ENCODE measurements at places on chromosomes 6 and 20.

DNA sequence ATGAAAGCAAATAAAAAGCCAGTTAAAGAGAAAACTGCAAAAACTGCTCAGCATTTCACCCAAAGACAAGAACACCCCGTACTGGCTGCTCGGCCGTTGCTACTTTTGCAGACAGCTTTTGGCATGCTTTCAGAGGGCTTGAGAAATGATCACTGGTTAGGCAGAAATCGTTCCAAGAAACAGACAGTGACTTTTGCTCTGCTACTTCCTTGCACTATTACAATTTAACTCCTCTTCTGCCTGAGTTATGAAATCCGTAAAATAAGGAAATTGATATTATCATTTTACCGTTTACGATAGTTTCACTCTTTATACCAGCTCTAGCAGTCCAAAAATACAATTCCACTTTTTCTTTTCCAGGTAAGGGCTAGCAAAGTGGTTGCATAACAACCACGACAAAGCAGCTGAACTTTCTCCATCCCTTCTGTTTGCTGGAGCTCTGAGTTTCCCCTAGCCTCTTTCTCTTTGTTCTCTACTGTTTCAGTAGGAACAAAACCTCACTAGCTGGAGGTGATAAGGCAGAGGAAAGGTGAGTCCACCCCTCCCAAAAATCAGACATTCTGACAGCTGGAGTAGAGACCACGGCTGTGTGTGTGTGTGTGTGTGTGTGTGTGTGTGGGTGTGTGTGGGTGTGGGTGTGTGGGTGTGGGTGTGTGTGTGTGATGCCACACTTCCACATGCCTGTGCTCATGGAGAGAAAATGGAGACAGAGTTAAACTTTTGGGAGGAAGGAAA is 191.8 kb upstream of the RREB1 start:
- DNase-seq = no peak

DNA sequence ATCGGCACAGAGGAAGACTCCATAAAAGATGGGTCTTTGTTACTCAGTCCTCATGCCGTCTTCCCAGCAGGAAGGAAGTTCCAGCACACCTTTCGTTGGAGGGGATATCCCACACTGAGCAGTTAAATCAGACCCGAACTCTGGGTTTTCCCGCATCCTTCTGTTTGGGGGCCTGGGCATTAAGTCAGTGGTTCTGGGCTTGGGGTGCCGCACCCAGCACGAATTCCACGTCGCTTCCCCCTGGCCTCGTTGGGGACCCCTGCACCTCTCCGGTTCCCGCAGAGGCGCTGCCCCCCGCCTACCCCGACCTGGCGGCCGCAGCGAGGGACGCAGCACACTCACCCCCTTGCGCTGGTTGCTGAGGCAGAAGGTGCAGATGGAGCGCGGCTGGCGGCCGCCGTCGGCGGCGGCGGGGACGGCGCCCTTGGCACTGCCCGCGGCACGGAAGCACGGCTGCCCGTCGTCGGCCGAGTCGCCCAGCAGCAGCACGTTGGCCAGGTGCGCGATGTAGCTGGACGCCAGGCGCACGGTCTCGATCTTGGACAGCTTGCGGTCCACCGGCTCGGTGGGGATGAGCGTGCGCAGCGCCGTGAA is 641 bp downstream of the TCF15 start:
- no peak for DNase-seq

DNA sequence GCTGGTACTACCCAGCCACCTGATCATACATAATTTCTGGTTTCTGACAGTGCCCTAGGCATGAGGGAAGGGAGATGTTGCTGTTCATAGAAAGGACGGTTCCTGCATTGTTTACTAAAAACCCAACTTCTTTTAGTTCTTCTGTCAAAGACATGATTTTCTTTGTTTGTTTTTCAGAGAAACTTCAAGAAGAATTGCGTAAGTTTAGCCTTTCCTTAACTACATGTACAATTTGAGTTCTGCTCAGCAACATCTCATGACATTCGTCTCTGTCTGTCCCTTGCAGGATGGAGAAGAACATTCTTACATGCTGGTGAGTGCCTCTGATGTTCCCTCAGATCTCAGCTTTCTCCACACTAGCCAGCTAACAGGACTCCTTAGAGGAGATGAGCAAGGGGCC is 8.0 kb downstream of the BTN2A1 start:
- DNase-seq = no peak

GRCh38 chr6:80742481-80742880 is 636.0 kb downstream of the BCKDHB start:
- no peak for DNase-seq

DNA sequence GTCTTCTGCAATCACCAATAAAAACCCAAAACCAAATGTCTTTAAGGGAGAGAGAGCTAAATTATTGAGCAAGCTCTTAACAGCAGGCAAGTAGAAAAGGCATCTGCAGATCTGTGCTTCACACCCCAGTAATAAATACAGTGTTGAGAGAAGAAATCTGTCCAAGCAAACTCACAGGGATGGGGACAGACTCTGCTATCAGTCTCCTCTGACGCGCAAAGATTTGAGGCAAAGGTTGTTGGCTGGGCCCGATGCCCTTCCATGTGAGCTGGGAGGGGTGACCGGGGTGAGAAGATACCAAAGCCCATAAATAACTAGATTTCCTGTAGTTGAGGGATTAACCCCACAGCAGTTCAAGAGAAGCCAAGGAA is 315.2 kb upstream of the SOX4 start:
- no peak for DNase-seq

- no peak for DNase-seq
Observed at GRCh38 chr6:127385668-127386430, 42.4 kb upstream of the ECHDC1 start.

DNA sequence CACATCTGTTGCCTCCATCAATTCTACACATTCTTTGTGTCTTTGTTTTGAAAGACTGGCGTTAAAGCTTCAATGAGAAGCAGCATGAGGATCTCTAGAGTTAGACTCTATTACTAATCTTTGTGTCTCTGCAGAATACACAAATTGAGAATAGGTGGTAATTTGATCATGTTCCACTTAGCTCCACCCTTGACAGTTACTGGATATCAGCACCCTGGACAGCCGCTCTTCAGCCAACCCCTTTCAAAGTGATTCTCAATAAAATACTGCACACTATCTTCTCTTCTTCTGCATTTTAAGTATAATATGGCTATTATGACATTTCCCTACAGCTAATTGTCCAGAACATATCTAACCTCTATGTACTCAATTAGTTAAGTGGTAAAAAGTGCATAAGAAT is 54.3 kb upstream of the CNR1 start:
- no peak for DNase-seq

DNA sequence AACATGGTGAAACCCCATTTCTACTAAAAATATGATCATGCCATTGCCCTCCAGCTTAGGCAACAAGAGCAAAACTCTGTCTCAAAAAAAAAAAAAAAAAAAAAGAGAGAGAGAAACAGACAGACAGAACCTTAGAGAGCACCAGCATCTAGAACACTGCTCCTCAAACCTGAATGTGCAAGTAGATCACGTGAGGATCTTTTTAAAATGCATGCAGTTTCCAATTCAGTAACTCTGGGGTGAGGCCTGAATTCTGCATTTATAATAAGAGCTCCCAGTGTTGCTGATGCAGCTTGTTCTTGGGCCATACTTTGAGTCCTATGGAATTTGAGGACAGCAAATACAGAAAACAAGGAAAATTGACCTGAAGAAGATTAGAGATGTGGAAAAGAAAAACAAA is 218.3 kb downstream of the ALDH8A1 start:
- DNase-seq = no peak

GRCh38 chr6:39339868-39340550 is 17.5 kb upstream of the KCNK16 start:
- DNase-seq = no peak

DNA sequence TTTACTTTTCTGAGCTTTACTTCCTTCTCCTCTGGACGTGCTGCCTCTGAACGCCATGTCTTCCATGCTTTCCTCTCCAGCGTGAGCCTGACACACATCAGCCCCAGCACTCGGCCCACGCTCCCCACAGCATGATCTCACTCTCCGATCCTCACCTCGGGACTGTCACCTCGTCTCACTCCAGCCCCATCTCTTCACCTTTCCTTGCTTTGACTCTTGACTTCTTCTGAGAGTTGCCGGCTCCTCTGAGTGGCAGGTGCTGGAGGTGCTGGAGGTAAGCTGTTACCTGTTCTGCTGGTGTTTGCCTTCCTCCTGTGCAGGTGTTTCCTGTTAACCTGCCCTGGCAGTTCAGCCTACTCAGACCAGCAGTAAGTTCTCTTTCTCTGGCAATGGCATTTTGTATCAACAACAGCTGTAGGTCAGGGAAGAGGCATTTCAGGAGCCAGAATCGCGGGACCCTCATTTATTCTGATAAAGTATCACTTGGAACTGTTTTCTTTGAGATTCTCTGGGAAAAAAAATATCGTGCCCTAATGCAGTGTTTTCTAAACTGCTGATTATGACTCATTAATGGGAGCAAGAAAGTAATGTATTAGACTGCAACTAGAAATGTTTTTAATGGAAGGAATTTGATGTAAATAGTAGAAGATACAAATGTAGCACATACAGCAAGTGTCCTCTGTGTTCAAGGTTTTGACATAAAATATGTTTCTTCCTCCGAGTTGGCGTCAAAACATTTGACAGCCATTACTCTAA is 106.5 kb downstream of the ARID1B start:
- DNase-seq = no peak

GRCh38 chr20:35243986-35244385 is 17.5 kb downstream of the MMP24 start:
- DNase-seq = no peak

- DNase-seq = no peak
Observed at GRCh38 chr6:12160326-12160725, 129.8 kb upstream of the EDN1 start.

GRCh38 chr6:149064660-149065015 is 252.9 kb upstream of the TAB2 start:
- no peak for DNase-seq

- no peak for DNase-seq
Observed at GRCh38 chr6:73710470-73710869, 14.5 kb downstream of the CD109 start.
